Fibroblast of skin of scalp (primary cell): ENCODE measurements at places on chromosomes 4 and X.

DNA sequence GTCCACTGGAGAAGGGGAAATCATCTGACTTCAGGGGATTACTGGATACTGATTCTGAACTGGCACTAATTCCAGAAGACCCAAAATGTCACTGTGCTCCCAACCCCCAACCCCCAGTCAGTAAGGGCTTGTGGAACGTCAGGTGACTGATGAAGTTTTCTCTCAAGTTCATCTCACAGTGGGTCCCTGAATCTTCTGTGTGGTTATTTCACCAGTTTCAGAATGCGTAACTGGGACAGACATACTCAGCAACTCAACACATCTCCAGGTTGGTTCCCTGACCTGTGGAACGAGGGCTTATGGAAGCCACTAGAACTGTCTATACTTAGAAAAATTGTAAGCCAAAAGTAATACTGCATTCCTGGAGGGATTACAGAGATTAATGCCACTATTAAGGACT is 45.3 kb downstream of the DDX60L start:
- DNase-seq = no peak

DNA sequence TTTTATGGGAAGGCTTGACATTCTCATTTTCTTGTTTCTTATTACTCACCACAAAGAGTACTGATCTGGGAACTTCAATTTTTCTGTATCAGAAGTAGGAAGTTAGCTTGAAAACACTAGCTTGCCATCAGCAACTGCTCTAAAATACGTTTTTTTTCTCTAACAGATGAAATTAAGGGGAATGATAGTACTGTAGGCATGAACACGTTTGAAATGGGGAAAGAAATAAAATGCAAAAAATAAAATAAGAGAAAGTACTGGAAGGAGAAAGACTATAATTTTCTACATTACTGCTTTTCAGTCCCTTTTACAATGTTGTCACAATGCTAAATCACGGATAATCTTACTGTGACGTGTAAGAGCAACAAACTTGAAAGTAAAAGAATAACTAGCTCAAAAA is 1.5 kb downstream of the RADX start:
- no peak for DNase-seq

GRCh38 chr4:6716958-6717655 is 1.1 kb downstream of the BLOC1S4 start:
- DNase-seq = no peak

DNA sequence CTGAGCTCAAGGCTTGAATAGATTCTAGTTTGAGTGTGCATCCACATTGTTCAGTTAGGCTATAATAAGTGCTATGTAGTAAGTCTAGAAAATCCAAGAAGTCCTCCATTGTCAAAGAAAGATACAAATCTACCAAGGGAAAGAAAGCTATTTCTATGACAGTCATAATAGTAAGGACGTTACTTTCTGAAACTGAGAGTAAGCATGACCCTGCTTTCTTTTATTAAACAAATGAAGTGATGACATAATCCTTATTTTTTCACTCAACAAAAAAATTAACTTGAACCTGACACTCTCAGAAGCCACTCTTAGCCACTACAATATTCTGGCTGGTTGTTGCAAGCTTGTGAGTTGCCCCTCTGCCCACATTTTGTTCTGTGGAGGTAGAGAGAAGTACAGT is 33.8 kb upstream of the AMELX start:
- DNase-seq = no peak

GRCh38 chr4:8400632-8401325 is 39.7 kb downstream of the ACOX3 start:
- DNase-seq = peak; percentile 51

DNA sequence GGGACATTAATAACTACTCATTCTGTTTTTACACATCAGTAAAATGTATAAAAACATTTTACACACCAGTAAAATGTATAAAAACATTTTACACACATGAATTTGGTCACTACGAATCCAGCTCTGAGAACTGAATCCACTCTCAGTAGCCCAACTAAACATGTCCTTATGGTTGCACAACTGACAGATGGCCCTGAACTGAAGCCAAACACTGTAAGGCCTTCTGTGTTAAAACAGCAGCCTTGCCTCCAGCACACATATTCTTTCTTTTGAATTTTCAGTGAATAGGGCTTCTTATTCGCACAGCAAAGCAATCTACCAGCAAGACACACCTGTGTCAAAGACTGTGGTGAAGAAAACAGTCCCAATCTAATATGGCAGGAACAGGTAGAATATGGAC is 169.9 kb upstream of the FMR1 start:
- no peak for DNase-seq

DNA sequence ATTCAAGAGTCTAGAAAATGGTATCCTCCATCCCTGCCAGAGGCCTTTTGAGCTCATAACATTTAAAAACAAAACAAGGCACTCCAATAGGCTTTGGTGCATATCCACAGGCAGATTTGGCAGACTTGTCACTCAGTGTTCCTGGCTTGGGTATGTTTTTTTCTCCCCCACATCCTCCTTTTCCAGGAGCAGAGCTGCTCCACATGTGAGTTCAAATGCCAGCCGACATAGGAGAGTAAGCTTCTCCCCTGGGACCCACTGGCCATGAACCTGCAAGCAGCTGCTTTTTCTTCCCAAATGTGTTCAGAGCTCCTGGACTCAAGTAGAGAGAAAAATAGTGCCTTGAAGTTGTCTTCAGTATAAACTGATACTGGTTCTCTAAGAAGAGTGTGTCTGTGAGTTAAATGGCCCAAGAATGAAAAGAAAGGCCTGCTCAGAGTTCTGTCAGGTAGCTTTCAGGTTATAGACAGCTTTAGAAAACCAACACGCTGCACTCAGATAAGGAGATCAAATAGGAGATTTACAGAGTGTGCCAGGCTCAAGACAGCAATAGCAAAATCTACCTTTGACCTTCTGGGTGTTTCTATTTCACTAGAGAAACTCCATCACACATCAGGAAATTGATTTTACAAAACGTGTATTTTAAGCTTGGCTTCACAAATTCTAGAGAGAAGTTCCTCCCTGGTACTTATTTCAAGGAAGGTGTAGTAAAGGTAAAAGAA is 162.5 kb upstream of the GALNT7 start:
- no peak for DNase-seq
